ENCODE measurements at places on chromosomes 7 and 10.

- no peak for DNase-seq
Measured at GRCh38 chr7:144523621-144524020, 120.1 kb upstream of the NOBOX start.

- DNase-seq = no peak
Measured at GRCh38 chr7:255038-255435, 34.9 kb upstream of the FOXL3 start.

DNA sequence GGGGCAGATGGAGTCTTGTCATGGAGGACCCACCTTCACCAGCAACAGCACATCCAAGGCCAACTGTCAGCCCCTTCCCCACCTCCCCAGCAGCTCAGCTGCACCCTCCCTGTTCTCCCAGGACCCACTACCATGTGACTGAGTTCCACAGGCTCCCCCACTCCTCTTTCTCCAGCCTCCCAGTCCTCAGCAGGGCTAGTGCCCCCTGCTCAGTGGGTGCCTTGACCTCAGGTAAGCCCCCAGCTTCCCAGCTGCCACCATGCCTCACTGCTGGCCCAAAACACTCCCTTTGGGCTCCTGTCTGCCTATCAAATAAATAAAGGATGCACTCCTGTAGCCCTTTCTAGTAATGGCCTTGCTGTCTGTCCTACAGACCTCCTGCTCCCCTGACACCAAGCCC lies 174.4 kb downstream of the SLIT1 start:
- no peak for DNase-seq

GRCh38 chr7:73991522-73992100 lies 36.4 kb upstream of the ELN start:
- no peak for DNase-seq

- no peak for DNase-seq
Measured at GRCh38 chr10:129868449-129869035, 95.5 kb downstream of the EBF3 start.
